ENCODE measurements at places on chromosomes 12 and 14. TPM values are rescaled to one million over a fixed set of nuclear protein-coding genes. Genes with fewer than 3 reads are reported as not detected.

BEST3 gene
- not detected for total RNA-seq

KCNC2 gene
- not detected for total RNA-seq

TAS2R8 gene
- total RNA-seq = not detected

TMBIM6 gene
- total RNA-seq = 188 TPM

MYO1H gene
- not detected for total RNA-seq

RASSF9 gene
- total RNA-seq = 1.9 TPM

DNA sequence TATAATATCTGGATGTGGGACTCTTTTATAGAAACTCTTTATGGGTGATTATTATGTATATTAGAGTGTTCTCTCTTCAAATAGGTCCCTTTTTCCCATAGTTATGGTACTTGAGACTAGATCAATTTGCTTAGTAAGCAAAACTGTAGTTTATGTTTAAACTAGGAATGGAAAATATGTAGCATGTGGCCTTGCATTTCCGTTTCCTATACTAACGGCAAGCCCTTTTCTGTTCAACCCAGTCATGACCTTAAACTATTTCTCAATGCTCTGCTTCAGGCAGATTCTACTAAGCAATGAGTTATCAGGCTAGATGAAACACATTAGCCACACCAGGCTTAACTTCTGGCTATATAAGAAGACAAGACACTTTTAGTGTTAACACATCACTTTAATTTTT, 84.6 kb downstream of the OTOGL start:
- DNase-seq = no peak
- no peaks in the 10 kb centered on the region for H3K27me3 ChIP-seq
- H3K4me1 ChIP-seq = peaks cover 4% of the 10 kb centered on the region
- H3K27ac ChIP-seq = no peak overlapping the region
- no peaks in the 10 kb centered on the region for H3K36me3 ChIP-seq
- H3K4me3 ChIP-seq = no peak overlapping the region

GRCh38 chr12:125210104-125210755, 145.0 kb downstream of the AACS start:
- H3K4me3 ChIP-seq = no peak overlapping the region
- no peak overlapping the region for H3K27ac ChIP-seq
- H3K27me3 ChIP-seq = no peaks in the 10 kb centered on the region
- no peaks in the 10 kb centered on the region for H3K4me1 ChIP-seq
- H3K36me3 ChIP-seq = no peaks in the 10 kb centered on the region

GRCh38 chr12:52082988-52083637, 3.6 kb downstream of the SMIM41 start:
- DNase-seq = peak; percentile 79
- H3K36me3 ChIP-seq = peaks cover 3% of the 10 kb centered on the region

DNA sequence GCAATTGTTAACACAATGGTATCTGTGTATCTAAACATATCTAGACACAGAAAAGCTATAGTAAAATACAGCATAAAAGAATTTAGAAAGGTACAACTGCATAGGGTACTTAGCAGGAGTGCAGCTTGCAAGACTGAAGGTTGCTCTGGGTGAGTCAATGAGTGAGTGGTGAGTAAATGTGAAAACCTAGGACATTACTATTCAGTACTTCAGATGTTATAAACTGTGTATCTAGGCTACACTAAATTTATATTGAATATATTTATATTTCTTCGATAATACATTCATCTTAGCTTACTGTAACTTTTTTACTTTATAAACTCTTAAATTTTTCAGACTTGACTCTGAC, 409.0 kb upstream of the DCN start:
- no peaks in the 10 kb centered on the region for H3K4me1 ChIP-seq
- no peak for DNase-seq
- H3K27ac ChIP-seq = no peak overlapping the region
- no peaks in the 10 kb centered on the region for H3K27me3 ChIP-seq
- no peaks in the 10 kb centered on the region for H3K36me3 ChIP-seq

DNA sequence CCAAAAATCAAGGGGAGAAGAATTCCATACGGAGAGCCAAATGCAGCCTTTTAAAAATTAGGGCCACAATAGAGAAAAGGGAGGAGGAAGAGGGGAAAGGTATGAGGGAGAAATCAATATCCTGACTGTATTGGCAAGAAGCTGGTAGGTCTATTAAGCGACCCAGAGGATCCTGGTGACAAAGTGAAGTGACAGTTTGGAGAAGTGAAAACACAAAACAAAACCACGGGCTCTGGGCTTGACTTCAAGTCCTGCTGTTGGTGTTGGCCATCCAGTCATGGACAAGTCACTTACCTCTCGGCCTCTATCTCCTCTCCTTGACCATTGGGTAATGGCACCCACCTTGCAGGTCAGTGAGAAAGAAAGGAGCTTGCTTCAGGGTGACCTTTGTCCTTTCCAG, 47.0 kb upstream of the KCNA5 start:
- no peak overlapping the region for H3K27ac ChIP-seq
- H3K27me3 ChIP-seq = no peaks in the 10 kb centered on the region
- H3K4me1 ChIP-seq = peaks cover 2% of the 10 kb centered on the region
- no peak overlapping the region for H3K4me3 ChIP-seq
- no peak for DNase-seq
- no peaks in the 10 kb centered on the region for H3K36me3 ChIP-seq

DNA sequence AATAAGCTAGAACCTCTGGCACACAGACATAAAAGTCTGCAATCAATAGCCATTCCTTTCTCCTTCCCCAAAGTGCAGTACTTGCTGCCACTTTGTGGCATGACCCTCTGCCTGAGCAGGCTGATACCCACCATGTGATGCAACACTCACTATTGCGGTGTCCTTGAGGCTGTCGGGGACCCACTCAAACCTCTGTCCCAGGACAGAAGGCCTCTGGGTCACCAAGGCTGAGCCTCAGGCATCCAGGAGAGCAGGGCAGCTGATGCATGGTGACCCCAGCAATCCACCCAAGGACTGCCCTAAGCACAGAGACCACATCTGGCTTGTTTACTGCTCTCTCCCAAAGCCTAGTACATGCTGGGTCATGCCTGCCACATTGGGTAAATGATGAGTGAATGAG, 114.2 kb downstream of the DPF3 start:
- no peaks in the 10 kb centered on the region for H3K4me1 ChIP-seq
- no peaks in the 10 kb centered on the region for H3K36me3 ChIP-seq
- no peaks in the 10 kb centered on the region for H3K27me3 ChIP-seq
- no peak overlapping the region for H3K4me3 ChIP-seq

DNA sequence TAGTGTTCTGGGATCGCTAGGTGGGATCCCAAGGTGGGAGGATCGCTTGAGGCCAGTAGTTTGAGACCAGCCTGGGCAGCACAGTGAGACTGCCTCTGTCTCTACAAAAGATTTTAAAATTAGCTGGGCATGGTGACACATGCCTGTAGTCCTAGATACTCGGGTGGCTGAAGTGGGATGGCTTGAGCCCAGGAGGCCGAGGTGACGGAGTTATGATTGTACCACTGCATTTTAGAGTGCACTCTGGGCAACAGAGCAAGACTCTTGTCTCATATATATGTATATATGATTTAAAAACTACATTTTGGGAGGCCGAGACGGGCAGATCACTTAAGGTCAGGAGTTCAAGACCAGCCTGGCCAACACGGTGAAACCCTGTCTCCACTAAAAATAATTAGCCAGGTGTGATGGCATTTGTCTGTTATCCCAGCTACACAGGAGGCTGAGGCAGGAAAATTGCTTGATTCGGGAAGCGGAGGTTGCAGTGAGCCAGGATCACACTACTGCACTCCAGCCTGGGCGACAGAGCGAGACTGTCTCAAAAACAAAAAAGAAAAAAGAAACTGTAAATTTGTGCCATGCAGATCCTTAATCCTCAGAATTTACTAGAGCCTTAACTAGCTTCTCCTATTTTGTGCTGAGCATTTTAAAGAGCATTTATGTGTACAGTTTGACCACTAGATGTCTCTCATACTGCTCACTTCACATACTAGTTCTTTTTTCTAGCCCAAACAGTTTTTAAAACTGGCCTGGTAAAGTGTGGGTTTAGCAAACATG, 114.8 kb downstream of the MON2 start:
- DNase-seq = no peak
- no peaks in the 10 kb centered on the region for H3K36me3 ChIP-seq
- no peaks in the 10 kb centered on the region for H3K27me3 ChIP-seq
- H3K27ac ChIP-seq = no peak overlapping the region
- H3K4me1 ChIP-seq = no peaks in the 10 kb centered on the region

DNA sequence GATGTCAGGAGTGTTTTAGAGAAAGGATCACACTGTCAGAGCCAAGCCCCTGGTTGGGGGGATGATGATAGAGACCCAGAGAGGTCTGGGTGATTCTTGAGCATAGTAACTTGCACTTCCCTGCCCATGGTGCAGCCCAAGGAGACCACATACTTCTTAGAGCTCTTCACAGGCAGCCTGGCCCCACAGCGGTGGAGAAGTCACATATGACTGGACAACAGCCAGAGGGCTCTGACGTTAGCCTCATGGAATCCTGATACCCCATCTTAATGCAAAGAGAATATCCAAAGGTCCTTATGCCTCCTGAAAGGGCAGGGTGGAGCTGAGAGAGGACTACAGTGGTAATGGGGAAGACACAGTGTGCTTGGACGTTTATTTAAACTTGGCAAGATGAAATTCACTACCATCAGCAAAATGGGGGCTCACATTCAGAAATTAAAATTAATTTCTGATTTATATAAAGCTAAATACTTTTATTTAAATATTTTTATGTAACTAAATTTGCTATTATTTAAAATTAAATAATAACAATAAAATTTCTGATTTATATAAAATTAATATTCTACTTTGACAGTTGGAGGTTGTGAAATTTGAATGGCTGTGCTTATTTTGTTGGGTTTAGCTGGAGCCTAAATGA, 131.3 kb downstream of the KTN1 start:
- no peaks in the 10 kb centered on the region for H3K27me3 ChIP-seq
- H3K27ac ChIP-seq = no peak overlapping the region
- DNase-seq = no peak
- no peak overlapping the region for H3K4me3 ChIP-seq
- H3K4me1 ChIP-seq = no peaks in the 10 kb centered on the region

DNA sequence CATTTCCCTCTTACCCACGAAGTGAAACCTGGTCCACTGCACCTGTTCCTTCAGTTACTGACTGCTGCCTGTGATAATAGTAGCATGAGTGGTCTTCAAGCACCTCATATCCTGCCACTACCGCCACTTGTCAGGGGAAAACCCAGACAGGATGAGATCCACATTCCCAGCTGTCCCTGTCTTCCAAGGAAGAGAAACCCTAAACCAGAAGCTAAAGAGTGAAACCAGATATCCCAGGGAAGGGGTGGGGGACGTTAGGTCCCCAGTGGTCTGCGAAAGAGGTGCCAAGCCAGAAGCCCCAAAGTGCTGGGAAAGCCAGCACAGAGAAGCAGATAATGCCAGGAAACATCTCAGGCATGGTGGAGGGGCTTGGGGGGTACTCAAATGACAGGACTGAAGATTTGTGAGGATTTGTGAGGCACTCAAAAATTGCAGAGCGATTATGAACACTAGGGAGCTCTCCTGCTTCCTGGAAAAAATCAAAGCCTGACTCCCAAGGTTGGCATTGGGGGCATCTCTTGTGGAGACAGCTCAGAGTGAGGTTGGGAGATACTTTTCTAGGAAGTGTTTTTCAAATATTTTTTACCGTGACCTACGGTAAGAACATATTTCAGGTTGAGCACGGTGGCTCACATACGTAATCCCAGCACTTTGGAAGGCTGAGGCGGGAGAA, 77.9 kb downstream of the TMEM30B start:
- no peaks in the 10 kb centered on the region for H3K27me3 ChIP-seq
- no peak overlapping the region for H3K27ac ChIP-seq
- H3K4me1 ChIP-seq = no peaks in the 10 kb centered on the region
- no peak overlapping the region for H3K4me3 ChIP-seq
- H3K36me3 ChIP-seq = no peaks in the 10 kb centered on the region
- DNase-seq = no peak

DNA sequence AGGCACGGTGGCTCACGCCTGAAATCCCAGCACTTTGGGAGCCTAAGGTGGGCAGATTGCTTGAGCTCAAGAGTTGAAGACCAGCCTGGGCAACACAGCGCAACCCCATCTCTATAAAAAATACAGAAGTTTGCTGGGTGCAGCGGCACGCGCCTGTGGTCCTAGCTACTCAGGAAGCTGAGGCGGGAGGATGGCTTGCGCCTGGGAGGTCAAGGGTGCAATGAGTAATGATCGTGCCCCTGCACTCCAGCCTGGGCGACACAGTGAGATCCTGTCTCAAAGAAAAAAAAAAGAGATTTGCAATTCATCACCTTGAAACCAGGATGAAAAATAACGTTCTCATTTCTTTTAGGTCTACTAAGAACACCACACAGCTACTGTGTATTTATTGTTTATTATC, 4.0 kb downstream of the STX2 start:
- no peaks in the 10 kb centered on the region for H3K27me3 ChIP-seq
- DNase-seq = peak; percentile 47
- no peaks in the 10 kb centered on the region for H3K36me3 ChIP-seq
- H3K27ac ChIP-seq = no peak overlapping the region
- H3K4me1 ChIP-seq = peaks cover 6% of the 10 kb centered on the region
- H3K4me3 ChIP-seq = no peak overlapping the region

GRCh38 chr14:40345334-40345733, 913.1 kb upstream of the FBXO33 start:
- no peaks in the 10 kb centered on the region for H3K4me1 ChIP-seq
- no peak overlapping the region for H3K27ac ChIP-seq
- no peaks in the 10 kb centered on the region for H3K27me3 ChIP-seq
- no peak for DNase-seq

DNA sequence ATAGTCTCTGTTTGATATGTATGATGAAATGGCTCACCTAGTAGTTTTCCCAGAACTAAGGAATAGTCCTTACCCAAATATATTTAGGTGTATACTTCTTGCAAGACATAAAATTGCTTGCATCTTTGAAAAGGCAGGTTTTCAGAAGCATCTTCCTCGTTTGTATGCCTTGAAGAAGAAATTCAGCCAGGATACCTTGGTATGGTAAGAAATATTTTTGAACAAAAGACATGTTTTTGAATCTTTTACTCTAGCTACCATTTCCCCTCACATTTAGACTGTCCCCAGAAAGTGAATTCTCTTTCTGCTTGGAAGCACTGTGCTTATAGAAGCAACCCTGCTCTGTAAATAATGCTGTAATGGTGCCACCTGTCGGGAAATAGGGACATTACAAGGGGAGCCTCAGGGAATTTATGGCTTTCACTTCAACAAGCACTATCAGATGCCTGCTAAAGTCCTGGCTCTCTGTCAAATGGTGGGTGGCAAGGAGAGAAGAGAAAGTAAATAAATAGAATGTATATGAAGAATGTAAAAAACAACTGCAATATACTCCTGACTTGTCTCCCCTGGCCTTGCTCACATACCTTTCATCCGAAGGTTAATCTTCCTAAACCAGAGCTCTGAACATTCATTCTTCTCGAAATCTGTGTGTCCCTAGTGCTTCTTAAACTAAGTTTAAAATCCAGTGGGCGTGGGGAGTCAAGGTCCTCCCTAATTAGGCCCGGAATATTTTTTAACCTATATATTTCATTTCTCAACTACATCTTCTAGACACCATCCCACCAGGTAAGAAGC, 6.1 kb downstream of the CCDC184 start:
- H3K27me3 ChIP-seq = no peaks in the 10 kb centered on the region
- no peak overlapping the region for H3K27ac ChIP-seq
- H3K4me3 ChIP-seq = no peak overlapping the region
- no peaks in the 10 kb centered on the region for H3K4me1 ChIP-seq
- no peaks in the 10 kb centered on the region for H3K36me3 ChIP-seq
